ENCODE measurements at places on chromosomes 1 and 21.
A peak's percentile ranks its signal among the peaks of the same experiment; 100 is the strongest.

DNA sequence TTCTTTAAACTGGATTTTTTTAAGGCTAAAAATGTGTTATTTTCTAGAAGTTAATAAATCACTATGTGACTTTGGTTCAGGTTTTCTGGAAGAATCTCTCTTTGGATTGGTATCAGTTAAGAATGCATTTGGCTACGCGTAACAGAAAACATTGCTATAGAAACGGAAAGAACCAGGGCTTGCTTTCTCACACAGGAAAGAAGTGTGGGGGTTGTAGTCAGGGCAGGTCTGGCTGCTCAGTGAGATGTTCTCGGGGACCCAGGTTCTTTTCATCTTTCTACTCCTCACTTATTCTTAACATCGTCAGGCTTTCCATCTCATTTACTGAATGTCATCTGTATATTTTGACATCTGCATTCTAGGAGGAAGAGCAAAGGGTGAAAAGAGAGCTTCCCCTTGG is 191.4 kb downstream of the ZBTB18 start:
- DNase-seq, result no peak

- DNase-seq, result peak; percentile 55
These were observed 243.0 kb downstream of the SLC45A1 start for GRCh38 chr1:8560611-8561544.

DNA sequence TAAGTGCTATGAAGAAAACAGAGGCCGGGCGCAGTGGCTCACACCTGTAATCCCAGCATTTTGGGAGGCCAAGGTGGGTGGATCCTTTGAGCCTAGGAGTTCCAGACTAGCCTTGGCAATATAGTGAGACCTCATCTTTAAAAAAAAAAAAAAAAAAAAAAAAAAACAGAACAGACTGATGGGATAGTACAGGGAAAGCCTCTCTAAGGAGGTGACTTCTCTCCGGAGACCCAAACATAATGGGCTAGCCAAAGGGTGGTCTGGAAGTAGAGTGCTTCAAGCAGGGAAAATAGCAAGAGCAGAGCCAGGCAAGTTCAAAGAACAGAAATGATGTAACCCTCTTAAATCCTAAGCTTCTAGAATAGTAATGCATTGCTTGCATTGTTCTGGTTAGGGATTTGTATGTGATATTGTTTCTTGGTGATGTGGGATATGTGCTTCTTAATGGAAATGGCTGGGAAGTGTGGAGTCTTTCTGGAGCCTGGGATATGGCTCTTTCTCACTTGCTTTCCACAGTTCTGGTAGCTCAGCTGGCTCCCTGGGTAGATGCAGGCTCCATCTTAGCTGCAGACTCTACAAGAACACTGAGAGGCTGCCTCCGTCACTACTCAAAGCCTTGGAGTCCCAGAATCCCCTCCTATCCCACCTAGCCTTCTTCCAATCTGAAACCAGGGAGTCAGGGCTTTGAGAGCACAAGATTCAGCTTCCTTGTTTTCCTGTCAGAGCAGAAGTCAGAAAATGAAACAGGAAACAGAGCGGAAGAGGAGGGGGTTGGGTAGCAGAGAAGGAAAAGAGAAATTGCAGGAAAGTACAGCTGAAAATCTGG is 1.9 kb upstream of the PIGV start:
- DNase-seq, result peak; percentile 76

DNA sequence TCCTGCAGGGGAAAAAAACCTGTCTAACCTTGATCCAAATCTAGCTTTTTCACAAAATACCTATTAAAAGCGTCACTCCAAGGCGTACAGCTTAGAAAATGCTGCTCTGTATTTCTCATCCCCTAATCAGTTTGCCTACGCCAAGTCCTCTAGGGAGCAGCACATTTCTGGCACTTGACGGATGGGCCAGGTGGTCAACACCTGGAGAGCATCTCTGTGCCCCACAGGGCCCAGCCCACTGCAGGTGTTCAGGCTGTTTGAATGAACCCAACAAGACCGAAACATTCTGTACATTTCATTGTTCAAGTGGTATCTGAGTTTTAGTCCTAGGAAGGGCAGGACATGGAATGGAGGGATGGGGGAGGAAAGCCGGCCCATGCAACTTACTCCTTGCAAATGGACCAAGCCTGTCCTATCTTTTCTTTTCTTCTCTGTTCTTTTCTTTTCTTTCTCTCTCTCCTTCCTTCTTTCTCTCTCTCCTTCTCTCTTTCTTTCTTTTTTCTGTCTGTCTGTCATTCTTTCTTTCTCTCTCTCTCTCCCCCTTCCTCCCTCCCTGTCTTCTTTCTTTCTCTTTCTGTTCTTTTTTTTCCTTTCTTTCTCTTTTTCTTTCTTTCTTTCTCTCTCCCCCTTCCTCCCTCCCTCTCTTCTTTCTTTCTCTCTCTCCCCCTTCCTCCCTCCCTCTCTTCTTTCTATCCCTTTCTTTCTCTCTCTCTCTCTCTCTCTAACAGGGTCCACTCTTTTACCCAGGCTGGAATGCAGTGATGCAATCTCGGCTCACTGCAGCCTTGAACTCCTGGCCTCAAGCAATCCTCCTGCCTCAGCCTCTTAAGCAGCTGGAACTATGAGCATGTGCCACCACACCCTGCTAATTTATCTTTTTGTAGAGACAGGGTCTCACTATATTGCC is 29.1 kb downstream of the IGFN1 start:
- no peak for DNase-seq

DNA sequence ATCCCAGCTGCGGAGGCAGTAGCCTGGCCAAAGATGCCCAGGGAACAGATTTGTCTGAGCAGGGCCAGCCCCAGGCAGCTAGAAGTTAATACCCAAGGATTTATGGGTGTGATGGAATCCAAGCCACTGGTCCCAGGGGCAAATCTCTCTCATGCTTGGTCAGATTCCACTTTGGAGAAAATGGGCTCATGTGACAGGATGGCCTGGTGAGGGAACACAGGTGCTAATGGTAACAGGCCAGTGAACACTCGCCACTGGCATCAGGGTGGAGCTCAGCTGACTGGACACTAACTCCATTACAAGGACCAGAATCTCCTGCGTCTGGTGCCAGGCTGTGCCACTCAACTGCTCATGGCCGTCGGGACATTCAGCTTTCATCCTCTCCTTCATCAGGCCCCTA is 12.0 kb downstream of the MDM4 start:
- DNase-seq, result no peak

DNA sequence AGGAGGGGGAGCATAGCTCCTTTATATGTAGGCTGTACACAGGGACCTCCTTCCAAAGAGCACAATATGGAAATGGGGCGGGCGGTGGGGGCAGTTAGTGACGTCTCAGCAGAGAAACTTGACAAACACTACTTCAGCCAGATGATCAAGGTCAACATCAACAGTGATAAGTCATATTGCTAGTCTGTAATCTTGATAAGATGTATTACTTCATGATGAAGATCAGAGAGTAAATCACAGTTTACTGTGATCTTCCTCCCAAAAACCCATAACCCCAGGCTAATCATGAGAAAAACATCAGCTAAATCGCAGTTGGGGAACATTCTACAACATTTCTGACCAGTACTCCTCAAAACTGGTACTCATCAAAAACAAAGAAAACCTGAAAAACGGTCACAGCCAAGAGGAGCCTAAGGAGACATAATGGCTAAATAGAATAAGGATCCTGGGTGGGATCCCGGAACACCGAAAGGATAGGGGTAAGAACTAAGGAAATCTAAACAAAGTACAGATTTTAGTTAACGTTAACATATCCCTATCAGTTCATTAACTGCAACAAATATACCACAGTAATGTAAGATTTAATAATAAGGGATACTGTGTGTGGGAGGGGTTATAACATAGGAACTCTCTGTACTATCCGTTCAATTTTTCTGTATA is 20.2 kb downstream of the LPAR3 start:
- DNase-seq, result no peak

- DNase-seq, result no peak
These were observed 123.7 kb downstream of the TOMM20 start for GRCh38 chr1:235004840-235005391.

- peak; percentile 65 for DNase-seq
These were observed 155.9 kb downstream of the LYPLAL1 start for GRCh38 chr1:219329578-219329977.

- DNase-seq, result no peak
These were observed 68.4 kb upstream of the TLR5 start for GRCh38 chr1:223211323-223211985.

DNA sequence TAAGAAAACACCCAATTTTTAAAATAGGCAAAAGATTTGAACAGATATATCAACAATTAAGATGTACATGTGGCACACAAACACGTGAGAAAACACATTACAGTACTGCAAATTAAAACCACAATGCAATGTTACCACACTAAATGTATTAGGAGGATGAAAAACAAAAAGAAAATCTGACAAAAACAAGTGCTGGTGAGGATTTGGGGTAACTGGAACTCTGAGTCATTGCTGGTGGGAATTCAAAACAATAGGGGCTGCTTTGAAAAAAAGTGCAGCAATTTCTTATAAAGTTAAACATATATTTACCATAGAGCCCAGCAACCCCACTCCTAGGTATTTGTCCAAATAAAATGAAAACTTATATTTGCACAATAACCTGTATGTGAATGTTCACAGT is 614.1 kb downstream of the SMYD3 start:
- no peak for DNase-seq

DNA sequence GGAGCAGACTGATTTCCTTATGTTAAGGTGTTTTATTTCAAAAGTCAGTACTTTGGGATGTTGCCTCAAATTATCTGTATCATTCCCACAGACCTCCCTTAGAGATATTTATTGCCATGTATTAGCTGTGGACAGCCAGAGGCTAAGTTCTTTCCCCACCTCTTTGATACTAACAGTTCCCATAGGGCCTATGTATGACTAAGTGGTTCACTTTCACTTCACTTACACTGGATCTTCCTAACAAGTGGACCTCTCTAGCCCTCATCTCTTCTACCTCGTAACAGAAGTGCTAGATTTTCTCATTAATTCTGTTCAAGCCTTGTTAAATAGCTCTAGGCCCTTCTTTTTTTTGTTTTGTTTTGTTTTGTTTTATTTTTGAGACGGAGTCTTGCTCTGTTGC is 6.2 kb downstream of the TRAF5 start:
- DNase-seq, result peak; percentile 43

GRCh38 chr1:197435224-197435623 is 167.2 kb downstream of the CRB1 start:
- DNase-seq, result no peak

GRCh38 chr21:45304476-45304830 is 16.8 kb upstream of the POFUT2 start:
- no peak for DNase-seq

- no peak for DNase-seq
These were observed 33.4 kb downstream of the SLC19A1 start for GRCh38 chr21:45508607-45509565.

GRCh38 chr1:74343216-74343615 is 108.0 kb downstream of the TNNI3K start:
- no peak for DNase-seq

DNA sequence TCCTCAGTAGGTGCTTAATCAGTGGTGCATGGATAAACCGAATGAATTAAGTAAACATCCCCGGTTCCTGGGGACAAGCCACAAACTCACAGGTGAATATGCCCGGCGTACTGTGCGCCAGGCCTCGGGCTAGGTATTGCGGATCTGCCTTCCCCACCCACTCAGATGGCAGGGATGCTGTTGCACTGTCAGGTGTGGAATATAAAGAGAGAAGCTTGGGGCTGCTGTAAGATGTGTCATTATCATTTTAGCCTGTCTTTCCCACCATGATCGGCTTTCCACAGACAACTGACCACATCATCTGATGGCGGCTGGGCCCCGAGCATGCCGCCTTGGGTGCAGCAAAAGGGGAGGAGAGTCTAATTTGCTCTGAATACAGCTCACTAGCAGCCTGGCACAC is 45.4 kb upstream of the LRP8 start:
- no peak for DNase-seq

DNA sequence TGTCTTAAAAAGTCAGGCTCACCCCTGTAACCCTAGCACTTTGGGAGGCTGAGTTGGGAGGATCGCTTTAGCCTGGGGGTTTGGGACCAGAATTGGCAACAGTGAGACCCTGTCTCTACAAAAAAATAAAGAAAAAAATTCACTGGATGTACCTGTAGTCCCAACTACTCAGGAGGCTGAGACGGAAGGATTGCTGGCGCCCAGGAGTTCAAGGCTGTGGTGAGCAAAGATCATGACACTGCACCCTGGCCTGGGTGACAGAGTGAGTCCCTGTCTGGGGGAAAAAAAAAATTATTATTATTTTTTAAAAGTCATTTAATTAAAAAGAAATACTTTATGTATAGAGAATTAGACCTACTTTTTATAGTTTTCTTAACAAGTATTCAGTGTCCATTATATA is 47.1 kb downstream of the ZMYM4 start:
- DNase-seq, result no peak

DNA sequence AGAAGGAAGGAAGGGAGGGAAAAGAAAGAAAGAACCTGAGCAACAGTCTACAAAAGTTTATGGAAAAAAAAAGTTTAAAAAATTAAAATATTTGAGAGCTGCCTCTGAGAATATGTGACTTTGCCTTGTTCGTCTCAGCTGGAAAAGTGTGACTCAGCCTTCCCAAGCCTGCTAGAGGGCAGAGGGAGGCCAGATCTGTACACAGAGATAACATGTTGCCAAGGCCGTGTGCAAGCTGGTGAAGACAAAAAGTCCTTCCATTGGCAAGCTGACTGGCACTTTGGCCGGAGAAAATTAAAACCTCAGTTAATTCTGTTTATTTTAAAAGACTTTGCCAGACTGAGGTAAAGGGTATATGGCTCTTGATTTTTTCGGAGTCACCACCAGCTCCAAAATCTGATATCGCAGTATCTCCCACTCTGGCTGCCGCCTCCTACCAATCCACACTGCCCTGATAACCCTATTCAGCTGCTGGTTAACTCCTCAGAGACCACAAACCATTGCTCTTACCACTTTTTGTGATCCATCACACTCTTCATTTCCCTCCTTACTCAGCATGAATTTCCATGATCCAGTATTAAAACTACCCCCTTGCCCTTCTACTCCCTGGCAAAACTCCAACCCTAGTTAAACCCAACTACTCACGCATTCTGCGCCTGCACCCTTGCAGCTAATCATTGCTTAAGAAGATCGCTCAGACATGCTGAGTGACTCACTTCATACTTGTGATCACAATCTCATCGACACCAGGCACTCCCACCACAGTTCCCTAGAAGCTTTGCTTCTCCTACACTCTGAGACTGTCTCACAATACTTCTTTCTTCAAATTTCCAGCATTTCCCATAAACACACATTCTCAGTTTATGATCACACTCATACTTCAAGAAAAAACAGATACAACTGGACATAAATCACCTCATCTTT is 5.7 kb upstream of the PPP1R15B start:
- peak; percentile 100 for DNase-seq

DNA sequence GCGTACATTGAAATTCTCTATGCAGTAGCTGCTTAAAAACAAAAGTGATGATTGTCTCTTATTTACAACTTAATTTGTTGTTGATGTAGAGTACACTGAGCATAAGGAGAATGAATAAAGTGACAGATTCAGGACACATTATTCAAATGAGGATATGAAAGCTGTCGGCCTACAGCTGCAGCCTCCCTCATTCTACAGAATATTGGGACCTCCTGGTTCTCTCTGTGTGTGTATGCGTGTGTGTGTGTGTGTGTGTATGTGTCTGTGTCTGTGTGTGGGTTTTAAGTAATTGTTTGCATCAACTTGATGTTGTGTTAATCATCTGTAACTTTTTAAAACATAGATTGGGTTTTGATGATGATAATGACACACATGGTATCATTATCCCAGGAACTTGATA is 17.9 kb downstream of the PROX1 start:
- no peak for DNase-seq

GRCh38 chr1:59549903-59550302 is 253.0 kb downstream of the FGGY start:
- peak; percentile 52 for DNase-seq

All from EH (cell line).